ENCODE measurements at places on chromosomes 3 and 15.

DNA sequence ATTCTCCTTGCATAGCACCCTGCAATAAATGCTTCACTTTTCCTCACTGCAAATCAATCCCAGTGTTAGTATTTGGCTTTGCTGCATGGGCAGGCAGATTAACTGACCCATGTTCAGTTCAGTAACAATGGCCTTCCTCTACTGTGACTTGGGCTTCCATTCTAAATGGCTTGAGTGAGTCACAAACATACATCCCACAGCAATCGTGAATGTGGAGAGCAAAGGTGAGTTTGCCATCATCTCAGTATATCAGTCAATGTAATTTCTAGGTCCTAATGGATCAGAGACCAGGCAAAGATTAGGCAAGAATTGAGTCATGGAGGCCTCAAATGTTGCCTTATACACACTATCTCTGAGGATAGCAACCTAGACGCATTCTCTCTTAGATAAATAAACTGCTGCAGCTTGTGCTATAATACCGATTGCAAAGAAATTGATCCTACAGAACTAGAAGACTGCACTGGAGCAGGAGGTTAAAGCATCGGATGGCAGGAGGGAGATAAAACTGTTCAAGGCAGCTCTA lies 8.3 kb upstream of the ATP8B4 start:
- DNase-seq: no peak

GRCh38 chr3:103389356-103389755 lies 954.5 kb downstream of the ZPLD1 start:
- no peak for DNase-seq

- no peak for DNase-seq
These were observed 12.4 kb downstream of the TSPAN3 start for GRCh38 chr15:77058468-77058867.

DNA sequence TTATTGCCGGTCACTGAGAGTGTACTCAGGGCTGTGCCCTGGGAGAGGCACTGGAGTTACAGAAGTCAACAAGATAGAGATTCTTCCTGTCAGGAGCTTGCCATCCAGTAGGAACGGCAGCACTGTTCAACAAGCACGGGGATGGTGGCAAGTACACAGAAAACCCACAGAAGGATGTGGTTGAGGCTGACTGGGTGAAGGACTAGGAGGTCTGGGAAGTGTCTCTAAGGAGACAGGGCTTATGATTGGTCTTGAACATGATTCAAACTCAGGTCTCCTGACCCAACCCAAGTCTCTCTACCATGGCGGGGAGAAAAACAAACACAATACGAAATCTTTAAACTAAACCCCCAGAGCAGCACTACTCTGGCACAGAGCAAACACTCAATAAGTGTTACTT lies 37.6 kb downstream of the ERICH6 start:
- no peak for DNase-seq

- no peak for DNase-seq
These were observed 161.5 kb upstream of the PFN2 start for GRCh38 chr3:150132101-150132749.

DNA sequence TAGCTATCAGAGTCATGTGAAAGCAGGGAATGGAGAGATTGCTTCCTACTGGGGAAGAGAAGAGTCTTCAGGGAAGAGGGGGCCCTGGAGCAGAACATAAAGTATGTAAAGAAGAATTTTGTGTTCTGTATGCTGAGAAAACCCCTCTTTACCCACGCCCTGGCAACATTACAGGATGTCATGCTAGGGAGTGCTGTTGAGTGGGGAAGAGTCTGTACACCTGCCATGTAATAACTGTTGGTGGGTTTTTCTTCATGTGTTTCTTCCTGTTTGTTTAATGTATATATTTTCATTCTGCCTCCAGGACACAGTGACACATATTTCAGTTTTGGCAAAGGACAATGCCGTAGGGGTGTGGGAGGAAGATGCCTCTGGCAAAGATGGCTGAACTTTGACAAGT lies 122.8 kb upstream of the LPP start:
- no peak for DNase-seq

DNA sequence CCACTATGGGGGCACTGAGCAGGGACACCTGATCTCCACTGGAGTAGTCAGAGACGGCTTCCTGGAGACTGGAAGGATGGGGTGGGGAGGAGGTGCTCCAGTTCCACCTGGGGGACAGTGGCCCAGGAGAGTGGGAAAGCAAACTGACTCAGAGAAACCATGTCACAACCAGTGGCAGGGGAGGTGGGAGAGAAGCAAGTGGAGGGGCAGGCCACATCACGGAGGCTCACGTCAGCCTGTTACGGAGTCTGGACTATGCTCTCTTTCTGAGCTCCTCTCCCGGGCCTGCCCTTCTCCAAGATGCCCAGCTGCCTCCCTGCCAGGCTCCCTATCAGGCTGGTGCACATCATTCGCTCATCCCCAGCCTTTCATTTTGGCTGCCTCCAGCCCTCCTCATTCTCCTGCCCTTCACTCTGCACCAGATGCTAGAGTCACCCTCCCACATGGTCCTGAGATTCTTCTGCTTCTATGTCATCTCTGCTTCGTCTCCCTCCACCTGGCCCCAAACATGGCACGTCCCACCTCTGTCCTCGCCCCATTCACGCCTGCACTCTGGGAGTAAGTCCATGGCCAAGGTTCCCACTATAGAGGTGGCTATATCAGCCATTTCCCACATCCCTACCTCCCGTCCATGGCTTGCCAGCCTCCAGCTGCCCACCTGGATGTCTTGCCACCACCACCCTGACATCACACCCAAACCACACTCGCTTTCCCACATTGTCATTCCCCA lies 100.3 kb downstream of the ADCY5 start:
- DNase-seq: no peak

GRCh38 chr15:71364117-71364584 lies 248.9 kb downstream of the THSD4 start:
- no peak for DNase-seq

GRCh38 chr15:35054380-35054779 lies 30.7 kb downstream of the NANOGP8 start:
- no peak for DNase-seq

GRCh38 chr3:152646004-152646403 lies 188.9 kb upstream of the P2RY1 start:
- no peak for DNase-seq

DNA sequence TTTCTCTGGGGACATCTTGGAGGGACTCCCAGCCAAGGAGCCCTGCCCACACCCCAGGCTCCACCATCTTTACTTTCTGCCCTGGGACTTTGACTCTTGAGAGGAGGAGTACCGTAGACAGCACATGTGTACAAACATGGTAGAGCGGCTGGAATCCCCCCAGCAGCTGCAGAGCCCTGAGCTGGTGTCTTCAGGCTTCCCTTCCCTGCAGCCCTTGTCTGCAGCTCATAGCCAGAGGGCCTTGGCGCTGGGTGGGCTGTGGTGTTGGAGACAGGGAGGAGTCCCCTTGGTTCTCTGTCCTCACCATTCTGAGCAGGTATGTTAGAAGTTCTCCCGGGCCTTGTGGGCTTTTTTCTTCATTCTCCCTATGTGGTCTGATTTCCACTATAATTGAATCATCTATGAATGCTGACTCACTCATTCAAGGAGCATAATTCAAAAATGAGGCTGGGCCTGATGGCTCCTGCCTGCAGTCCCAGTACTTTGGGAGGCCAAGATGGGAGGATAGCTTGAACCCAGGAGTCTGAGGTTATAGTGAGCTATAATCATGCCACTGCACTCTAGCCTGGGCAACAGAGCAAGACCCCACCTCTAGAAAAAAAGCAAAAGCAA lies 97.8 kb upstream of the MEF2A start:
- DNase-seq: no peak

- DNase-seq: no peak
These were observed 71.5 kb downstream of the LRRC28 start for GRCh38 chr15:99322643-99323405.

DNA sequence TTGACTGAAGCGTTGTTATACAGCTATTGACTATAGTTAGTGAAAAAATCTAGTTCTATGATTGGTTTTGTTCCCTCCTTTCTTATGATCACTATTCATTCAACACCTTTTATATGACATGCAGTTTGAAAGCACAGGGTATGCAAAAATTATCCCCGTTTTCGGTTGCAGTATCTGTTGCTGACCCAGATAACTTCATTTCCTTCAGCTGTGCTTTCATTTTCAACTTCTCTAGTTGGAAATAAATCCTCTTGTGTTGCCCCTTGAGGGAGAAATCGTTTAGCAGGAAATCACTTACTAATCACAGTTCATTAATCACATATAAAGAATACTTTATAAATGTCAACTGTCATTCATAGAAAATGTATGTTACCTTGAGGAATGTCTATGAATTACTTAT lies 55.1 kb downstream of the MBNL1 start:
- DNase-seq: no peak

DNA sequence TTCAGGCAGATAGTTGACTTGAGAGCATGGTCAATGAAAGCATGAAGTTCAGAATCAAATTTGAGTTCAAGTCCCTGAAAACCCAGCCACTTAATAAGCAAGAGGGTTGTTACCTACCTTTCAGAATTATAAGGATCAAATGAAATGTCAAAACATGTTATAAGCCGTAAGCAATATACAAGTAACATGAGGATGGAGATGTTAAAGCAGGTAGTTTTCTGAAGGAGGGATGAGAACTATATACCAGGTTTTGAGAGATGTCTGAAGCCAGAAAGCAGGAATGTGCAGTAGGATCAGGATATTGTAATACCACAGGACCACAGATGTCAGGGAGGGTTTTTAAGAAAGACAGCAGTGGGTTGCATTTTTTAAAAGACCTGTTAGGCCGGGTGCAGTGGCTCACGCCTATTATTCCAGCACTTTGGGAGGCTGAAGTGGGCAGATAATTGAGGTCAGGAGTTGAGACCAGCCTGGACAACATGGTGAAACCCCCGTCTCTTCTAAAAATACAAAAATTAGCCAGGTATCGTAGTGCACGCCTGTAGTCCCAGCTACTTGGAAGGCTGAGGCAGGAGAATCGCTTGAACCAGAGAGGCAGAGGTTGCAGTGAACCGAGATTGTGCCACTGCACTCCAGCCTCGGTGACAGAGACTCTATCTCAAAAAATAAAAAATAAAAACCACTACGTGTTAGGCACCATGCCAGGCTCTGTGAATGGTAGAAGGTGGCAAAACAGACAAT lies 6.9 kb upstream of the EIF3J start:
- DNase-seq: no peak

DNA sequence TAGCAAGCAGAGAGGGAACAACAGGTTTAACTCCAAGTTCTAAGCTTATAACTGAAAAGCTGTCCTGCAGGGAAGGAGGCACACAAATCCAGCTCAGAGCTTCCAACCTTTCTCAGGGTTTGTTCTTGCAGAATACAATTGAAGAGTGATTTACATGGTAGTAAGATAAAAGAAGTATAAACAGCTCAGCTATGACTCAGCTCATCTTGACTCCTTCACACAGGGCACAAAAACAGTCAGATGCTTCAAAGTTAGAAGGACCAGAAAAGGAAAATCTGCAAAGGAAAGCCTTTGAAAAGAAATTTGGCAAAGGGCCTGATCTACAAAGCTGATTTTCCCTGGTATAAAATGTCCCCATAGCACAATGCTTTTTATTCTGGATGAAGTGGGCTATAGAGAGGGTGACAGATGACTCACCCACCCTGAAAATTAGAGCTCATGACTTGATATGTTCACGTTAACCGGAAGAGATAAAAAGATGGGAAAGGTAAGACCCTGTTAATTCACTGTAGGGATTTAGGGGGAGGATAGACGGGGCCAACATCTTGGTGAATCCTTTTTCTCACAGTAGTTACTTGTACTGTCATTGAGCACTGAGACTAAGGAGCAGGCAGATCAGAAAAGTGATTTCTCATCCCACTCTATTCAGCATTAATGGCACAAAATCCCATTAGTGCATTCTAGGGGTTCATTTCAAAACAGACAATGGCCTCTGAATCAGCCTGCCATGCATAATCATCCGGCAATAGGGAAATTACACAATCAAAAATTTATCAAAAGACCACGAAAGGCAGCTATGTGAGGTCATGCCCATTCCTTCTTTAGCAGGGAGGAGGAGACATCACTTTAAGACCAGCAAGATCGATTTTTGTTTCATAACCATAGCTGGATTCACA lies 143.5 kb downstream of the GAP43 start:
- DNase-seq: no peak

DNA sequence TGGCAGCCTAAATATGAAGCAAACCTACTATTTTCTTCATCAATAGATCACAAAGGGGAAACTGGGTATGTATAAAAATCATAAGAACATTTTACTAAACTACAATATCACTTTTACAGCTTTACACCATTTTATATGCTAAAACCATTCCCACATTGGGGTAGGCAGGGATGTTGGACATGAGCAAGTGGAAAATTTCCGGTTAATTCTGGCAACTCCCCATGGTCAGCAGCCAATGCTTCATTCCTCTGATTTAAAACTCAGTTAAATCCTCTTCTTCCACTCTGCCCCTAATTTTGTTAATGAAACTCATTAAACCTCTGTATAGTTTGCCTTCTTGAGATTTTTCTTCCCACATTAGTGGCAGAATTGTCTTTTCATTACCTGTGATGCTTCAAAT lies 552.5 kb upstream of the NECTIN3 start:
- DNase-seq: no peak
